ENCODE measurements at places on chromosomes 11 and 22. TPM values are rescaled to one million over a fixed set of nuclear protein-coding genes. Genes with fewer than 3 reads are reported as not detected.

SCGB1A1 gene
- not detected for total RNA-seq

SUSD2 gene
- total RNA-seq = 50.7 TPM

CRYBA4 gene
- not detected for total RNA-seq

FBLN1 gene
- 255 TPM for total RNA-seq

OR52I2 gene
- not detected for total RNA-seq

OR8G5 gene
- total RNA-seq = not detected

LSP1 gene
- 277 TPM for total RNA-seq

TMEM25 gene
- total RNA-seq = 15.4 TPM

HEPN1 gene
- not detected for total RNA-seq

NOX4 gene
- total RNA-seq = 1.6 TPM

IL17RA gene
- 22.3 TPM for total RNA-seq

OR51B5 gene
- total RNA-seq = not detected

OPCML gene
- not detected for total RNA-seq

CALCA gene
- total RNA-seq = not detected

FLRT1 gene
- total RNA-seq = not detected

THY1 gene
- total RNA-seq = 93.5 TPM

DDI1 gene
- not detected for total RNA-seq

PRRG4 gene
- 0.06 TPM for total RNA-seq

PHOX2A gene
- not detected for total RNA-seq

TTLL12 gene
- 36.1 TPM for total RNA-seq

SRSF8 gene
- 23.9 TPM for total RNA-seq

APOC3 gene
- not detected for total RNA-seq

TSSK2 gene
- not detected for total RNA-seq

ADAMTS15 gene
- total RNA-seq = 28.5 TPM

AQP11 gene
- total RNA-seq = 0.39 TPM

PDGFB gene
- total RNA-seq = 4.2 TPM

DPAGT1 gene
- 30.8 TPM for total RNA-seq

MRGPRX4 gene
- not detected for total RNA-seq

DDTL gene
- total RNA-seq = not detected

ELFN2 gene
- 0.59 TPM for total RNA-seq

HBB gene
- not detected for total RNA-seq

SLCO2B1 gene
- 0.59 TPM for total RNA-seq

MS4A2 gene
- total RNA-seq = not detected

FAM111A gene
- total RNA-seq = 17.3 TPM

SLC22A6 gene
- total RNA-seq = not detected

ALX4 gene
- total RNA-seq = not detected

FAM227A gene
- total RNA-seq = 0.37 TPM

USP47 gene
- 38.5 TPM for total RNA-seq

OR8D1 gene
- total RNA-seq = not detected

MTCH2 gene
- total RNA-seq = 42.5 TPM

CLTCL1 gene
- 2.9 TPM for total RNA-seq

OR5A1 gene
- not detected for total RNA-seq

PC gene
- 28.6 TPM for total RNA-seq

RASL10A gene
- total RNA-seq = not detected

ACTN3 gene
- not detected for total RNA-seq

DERL3 gene
- total RNA-seq = not detected

WNT11 gene
- total RNA-seq = 1.4 TPM

MS4A18 gene
- total RNA-seq = not detected

SYCE3 gene
- total RNA-seq = 3.5 TPM

SLN gene
- total RNA-seq = not detected

SAA4 gene
- total RNA-seq = not detected

MMP13 gene
- not detected for total RNA-seq

PSMD13 gene
- 81.2 TPM for total RNA-seq

KCNJ1 gene
- total RNA-seq = not detected

CHRNA10 gene
- total RNA-seq = not detected

Measured in cardiac ventricle fibroblast (primary cell).